Cardiac muscle cell (in vitro differentiated cells and primary cell): ENCODE measurements at places on chromosomes 1 and 21. TPM values are rescaled to one million over a fixed set of nuclear protein-coding genes. Genes with fewer than 3 reads are reported as not detected.
A peak's percentile ranks its signal among the peaks of the same experiment; 100 is the strongest.

GRCh38 chr1:83060651-83061390, 938.1 kb downstream of the TTLL7 start:
- DNase-seq: no peak

- DNase-seq: no peak
Measured at GRCh38 chr1:156654700-156655099, 12.8 kb downstream of the BCAN start.

- DNase-seq: no peak
Measured at GRCh38 chr1:209882942-209883340, 55.1 kb upstream of the SYT14 start.

DNA sequence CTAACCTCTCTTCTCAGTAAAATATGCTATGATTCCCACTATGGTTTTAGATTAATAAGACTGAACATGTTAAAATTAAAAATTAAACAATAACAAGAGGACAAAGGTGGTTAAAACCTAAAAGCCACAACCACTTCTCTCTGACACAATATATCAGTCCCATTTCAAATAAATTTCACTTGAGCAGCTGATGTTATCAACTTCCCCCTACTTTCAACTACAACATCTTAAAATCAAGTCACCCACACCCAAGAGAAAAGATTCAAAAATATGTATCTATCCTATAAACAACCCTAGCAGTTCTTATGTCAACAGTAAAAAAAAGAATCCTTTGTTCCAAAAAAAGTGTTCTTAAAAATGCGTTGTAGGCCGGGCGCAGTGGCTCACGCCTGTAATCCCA, 7.5 kb downstream of the PUM1 start:
- DNase-seq: no peak

DNA sequence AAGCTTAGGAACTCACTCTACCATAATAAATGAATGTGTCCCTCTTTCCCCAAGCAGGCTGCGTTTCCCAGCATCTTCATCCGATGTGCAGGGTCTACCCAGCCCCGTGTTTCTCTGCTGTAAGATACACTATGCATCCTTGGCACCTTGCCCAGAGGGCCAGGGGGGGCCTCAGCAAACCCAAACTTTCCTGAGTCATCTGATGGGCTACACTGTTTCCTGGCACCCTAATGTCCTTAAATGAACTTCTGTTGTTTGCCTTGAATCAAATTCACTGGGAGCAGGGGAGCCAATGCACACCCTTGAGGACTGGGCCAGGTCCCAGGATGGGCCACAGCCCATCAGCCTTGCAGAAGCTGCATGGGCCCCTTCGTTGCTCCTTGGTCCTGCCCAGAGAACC, 145.5 kb downstream of the IGSF21 start:
- no peak for DNase-seq

DNA sequence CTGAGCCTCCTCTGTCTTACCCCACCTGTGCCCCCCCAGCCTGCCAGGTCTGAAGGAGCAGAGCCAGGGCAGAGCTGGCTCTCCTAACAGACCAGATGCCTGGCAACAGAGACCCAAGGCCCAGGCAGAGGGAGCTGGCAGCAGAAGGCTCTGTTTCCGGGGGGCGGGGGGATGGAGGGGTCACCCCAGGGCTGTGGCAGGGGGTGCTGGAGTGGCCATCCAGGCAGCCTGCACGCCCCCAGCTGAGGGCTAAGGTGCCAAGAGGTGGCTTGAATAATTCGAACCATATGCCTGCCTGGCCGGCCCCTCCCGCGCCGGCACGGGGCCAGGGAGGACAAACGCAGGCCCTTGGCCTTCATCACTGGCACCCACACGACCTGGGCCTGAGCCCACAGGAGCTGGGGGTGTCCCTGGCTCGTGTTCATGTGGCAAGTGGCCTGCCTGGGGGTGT, 16.0 kb upstream of the PLEKHG5 start:
- no peak for DNase-seq

DNA sequence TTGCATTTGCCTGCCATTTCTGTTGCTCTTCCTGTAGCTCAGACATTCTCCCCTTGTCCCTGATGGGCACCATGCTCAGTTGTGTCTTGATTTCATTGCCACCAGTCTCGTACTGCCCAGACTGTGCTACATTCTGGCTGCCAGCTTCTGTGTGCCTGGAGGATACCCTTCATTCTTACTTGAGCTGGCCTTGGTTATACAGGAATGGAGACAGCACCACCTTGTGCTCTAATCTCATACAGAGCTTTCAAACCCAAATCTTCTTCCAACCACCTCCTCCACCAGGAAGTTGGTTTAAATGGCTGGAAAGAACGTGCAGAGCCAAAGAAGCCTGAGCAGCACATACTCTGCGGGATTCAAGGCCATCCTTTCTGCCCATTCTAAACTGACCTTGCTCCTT, 165.3 kb downstream of the SLC35F3 start:
- no peak for DNase-seq

DNA sequence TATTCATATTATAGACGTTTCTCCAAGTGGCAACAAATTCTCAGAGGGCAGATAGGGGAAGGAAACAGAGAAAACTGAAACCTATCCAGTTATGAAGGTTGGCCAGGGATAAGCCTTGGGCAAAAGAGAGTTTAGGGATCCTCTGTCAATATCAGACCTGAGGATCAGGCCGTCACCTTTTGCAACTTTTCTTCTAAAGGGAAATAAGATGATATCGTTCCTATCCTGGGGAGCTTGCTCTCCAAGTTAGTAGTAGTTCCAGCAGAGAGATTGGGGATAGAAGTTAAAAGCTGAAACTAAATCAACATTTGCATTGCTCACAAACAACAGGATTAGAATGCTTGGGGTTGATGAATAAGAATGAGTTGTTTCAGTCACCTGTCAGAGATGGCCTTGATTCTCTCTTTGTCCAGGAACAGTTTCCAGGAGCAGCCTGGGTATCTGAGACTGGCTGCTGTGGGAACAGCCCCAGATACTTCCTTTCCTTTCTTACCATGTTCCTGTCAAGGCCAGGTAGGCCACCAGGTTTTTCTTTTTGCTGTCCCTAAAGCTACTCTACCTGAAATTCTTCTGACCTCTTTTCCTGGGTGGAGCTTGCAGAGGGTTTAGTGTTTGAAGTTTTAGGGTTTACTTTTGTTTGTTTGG, 2.5 kb downstream of the RIIAD1 start:
- DNase-seq: no peak

DNA sequence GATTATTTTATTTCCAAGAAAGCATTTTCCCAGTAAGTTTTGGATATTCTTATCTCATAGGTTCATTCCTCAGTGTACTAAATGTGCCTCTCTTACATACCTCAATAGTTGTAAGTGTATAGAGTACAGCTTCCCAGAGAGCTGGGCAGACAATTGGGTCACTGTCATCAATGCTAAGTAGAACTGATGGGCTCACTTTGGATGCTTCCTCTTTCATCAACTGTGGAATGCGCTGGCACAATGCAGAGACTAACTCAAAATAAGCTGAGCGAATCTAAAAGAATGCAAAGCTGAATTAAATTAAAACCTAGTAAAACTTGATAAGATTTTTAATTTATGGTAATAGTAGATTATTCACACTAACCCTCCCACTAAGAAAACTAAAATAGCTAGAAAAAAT, 21.5 kb downstream of the LTN1 start:
- no peak for DNase-seq

GRCh38 chr1:64295136-64295535, 91.7 kb downstream of the UBE2U start:
- DNase-seq: no peak

DNA sequence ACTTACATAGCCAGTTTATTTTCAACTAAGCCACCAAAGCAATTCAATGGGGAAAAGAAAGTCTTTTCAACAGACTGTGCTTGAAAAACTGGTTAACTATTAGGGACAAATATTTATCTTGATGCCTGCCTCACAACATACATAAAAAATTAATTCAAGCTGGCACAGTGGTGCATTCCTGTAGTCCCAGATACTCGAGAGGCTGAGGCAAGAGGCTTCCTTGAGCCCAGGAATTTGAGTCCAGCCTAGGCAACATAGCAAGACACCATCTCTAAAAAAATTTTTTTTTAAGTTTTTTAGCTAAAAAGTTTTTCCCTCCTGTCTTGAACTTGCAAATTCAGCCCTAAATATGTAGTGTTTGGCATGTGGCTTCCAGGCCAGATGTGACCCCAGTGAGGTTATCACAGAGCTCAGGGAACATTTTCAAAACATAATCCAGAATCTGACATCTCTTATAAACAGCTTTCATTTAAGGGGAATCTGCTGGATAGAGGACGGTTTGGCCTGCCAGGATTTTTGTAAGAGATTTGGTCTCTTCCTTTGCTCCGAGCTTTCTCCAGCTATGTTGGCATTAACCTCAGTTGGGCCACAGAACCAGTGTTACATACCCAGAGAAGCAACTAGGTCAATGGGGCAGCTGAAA, 46.4 kb downstream of the COL6A1 start:
- DNase-seq: peak; percentile 84

- no peak for DNase-seq
Measured at GRCh38 chr1:22915231-22915630, 57.4 kb downstream of the LACTBL1 start.

DNA sequence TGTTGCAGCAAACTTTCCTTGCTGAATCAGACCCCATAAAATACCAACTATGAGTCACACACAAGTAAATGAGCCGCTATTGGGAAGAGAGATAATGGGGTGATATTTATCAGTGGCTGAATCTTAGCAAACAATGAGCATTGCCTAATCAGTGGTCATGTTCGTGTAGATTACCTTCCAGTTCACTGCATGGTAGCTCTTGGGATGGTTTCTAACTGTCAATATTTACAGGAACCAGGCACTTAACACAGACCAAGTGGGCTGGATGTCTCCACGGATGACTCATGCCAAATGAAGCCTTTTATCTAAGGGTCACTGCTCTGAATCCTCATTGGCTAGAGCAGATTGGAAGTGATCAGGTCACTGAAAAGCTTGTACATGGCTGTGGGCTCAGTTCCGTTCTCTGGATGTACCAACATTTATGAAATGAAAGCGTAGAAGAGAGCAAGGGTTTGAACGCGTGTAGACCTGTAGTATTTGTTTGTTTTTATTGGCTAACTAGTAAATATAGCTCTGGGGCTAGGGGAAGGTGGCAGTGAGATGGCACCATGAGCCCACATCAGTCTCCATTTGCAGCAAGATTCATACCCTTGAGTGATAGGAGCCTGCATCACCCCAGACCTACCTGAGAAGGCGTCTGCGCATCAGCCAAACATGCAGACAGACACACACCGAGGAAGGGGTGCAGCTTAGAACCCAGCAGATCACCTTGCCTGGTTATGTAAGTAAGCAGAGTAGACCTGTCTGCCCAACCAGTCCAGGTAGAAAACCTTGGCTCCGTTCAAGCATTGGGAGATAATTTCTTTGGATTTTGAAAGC, 153.3 kb downstream of the TOMM20 start:
- peak; percentile 93 for DNase-seq

GRCh38 chr21:18772404-18772803, 368.8 kb upstream of the TMPRSS15 start:
- no peak for DNase-seq

DNA sequence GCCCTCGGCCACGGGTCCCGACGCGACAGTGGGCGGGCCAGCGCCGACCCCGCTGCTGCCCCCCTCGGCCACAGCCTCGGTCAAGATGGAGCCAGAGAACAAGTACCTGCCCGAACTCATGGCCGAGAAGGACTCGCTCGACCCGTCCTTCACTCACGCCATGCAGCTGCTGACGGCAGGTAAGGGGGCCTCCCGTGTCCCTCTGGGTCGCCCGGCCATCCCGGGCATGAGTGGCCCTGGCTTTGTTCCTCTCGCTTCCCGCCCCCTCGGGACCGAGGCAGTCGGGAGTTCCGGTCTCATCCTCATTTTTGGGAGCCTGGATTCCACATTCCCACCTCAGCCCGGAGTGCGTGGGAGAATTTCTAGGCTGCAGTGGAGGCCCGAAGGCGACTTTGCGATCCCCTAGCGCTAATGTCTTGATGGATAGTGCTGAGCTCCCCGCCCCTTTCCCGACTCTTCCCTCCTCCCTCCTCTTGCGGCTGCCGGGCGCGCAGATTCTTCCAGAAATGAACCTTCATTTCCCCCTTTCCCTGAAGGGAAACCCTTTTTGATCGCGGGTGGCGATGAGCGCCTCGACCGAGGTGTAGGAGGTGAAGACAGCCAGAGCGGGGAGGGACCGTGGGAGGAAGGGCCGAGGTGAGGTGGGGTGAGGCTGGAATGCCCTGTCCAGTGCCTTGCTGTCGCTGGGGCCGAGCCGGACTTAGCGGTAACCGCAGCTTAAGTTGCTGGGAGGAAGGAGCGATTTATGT, 705 bp downstream of the KHDRBS1 start:
- peak; percentile 71 for DNase-seq

DNA sequence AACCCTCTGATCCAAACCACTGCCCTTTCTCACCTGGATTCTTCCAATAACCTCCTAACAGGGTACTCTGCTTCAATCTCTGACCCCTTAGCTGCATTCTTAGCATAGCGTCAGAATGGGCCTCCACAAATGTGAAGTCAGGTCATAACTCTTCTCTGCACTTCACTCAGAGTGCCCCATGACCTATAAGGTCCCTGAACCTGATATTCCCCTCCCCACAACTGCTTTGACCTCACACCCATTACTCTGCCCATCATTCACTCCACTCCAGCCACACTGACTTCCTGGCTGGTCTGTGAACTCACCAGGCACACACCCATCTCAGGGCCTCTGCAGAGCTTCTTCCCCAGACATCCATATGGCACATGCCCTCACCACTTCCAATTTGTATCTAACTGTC, 141.9 kb downstream of the ZNF281 start:
- DNase-seq: no peak

GRCh38 chr1:4837752-4838151, 183.3 kb downstream of the AJAP1 start:
- DNase-seq: no peak

DNA sequence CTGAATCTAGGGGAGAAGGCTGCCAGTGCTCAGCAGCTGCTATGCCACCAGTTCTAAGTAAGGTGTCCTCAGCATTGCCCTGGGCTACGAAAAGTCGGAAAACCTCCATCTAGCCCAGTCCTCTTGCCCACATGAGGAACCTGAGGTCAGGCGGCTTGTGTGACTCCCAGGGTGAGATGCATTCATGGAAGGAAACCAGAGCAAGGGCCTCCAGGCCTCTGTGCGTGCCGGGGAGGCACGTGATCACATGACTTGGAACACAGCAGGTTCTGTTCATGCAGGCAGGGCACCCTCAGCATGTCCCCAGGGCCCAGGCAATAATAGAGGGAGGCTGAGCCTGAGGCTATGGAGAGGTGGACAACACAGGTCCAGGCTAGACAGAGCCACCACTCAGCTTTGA, 312.5 kb upstream of the DUSP10 start:
- no peak for DNase-seq

- no peak for DNase-seq
Measured at GRCh38 chr1:226945858-226946245, 5.8 kb downstream of the COQ8A start.

- DNase-seq: peak; percentile 36
Measured at GRCh38 chr1:31957701-31958674, 19.8 kb upstream of the PTP4A2 start.

- no peak for DNase-seq
Measured at GRCh38 chr1:59908084-59908483, 18.5 kb downstream of the CYP2J2 start.

- no peak for DNase-seq
Measured at GRCh38 chr1:234216116-234216703, 157.0 kb upstream of the COA6 start.

The ARHGEF11 gene
- polyA plus RNA-seq: 22.5 and 25.8 TPM in 2 replicates

The PLEKHO1 gene
- polyA plus RNA-seq: 143 and 149 TPM in 2 replicates

The KISS1 gene
- polyA plus RNA-seq: 0.21 TPM in 1 of 2 replicates, not detected in the other

The WNT9A gene
- 0.14 TPM in 1 of 2 replicates, not detected in the other for polyA plus RNA-seq

The PRMT6 gene
- 46.5 and 50.3 TPM in 2 replicates for polyA plus RNA-seq

The AGL gene
- 26.6 and 29.0 TPM in 2 replicates for polyA plus RNA-seq

The CFAP410 gene
- 34.0 and 37.1 TPM in 2 replicates for polyA plus RNA-seq
